ENCODE measurements at places on chromosomes 6 and 20. TPM values are rescaled to one million over a fixed set of nuclear protein-coding genes. Genes with fewer than 3 reads are reported as not detected.

DNA sequence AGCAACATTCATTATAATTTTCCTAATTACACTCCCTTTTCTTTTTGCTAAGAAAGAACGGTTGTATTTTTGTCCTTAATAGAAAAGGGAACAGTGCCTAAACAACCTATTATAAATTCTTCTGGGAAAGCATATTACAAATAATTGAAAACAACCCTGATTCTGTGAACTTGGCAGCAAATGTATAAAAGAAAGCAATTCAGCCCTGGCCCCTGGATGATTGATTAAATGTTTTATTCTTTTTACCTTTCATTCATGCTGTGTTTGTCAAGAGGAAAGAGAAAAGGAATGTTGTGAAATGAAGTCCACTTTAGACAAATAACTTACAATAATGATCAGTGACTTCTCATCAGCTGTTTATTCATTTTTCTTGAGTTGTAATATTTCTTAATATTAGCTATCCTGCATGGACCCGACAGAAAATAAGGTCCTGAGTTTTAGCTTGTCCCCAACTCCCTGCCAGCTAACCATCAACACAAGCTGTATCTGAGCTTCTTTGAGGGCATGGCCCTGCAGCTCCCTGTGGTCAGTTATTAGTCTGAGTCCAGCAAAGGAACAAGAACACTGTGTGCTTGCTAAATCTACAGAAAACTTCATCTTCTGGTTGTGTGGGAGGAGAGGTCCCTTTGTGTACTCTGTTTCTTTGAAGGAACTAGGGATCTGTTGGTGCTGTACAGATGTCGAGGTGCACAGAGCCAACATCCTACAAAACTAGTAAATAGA, 248.2 kb downstream of the LAMA2 start:
- no peak for DNase-seq

- no peak for DNase-seq
Measured at GRCh38 chr6:113364766-113365165, 492.4 kb upstream of the MARCKS start.

DNA sequence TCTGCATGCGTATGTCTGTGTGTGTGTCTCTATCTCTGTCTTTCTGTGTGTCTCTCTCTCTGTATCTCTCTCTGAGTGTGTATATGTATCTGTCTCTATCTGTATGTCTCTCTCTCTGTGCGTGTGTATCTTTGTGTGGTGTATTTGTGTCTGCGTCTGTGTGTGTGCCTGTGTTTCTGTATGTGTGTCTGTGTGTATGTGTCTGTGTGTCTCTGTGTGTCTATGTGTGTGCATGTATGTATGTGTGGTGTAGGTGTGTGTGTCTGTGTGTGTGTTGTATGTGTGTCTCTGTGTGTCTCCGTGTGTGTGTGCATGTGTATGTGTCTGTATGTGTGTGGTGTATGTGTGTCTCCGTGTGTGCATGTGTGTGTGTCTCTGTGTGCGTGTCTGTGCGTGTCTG, 243.0 kb upstream of the FOXQ1 start:
- DNase-seq, result no peak

GRCh38 chr6:108526739-108527174, 34.0 kb upstream of the FOXO3 start:
- DNase-seq, result no peak

Gene SLC22A2
- total RNA-seq, result not detected

Gene HSPA1L
- total RNA-seq, result 1.7 TPM
